DMS79 treated with DMSO at 0.1 percent for 48 hours (cell line): ENCODE measurements at places on chromosomes 11 and 22.

DNA sequence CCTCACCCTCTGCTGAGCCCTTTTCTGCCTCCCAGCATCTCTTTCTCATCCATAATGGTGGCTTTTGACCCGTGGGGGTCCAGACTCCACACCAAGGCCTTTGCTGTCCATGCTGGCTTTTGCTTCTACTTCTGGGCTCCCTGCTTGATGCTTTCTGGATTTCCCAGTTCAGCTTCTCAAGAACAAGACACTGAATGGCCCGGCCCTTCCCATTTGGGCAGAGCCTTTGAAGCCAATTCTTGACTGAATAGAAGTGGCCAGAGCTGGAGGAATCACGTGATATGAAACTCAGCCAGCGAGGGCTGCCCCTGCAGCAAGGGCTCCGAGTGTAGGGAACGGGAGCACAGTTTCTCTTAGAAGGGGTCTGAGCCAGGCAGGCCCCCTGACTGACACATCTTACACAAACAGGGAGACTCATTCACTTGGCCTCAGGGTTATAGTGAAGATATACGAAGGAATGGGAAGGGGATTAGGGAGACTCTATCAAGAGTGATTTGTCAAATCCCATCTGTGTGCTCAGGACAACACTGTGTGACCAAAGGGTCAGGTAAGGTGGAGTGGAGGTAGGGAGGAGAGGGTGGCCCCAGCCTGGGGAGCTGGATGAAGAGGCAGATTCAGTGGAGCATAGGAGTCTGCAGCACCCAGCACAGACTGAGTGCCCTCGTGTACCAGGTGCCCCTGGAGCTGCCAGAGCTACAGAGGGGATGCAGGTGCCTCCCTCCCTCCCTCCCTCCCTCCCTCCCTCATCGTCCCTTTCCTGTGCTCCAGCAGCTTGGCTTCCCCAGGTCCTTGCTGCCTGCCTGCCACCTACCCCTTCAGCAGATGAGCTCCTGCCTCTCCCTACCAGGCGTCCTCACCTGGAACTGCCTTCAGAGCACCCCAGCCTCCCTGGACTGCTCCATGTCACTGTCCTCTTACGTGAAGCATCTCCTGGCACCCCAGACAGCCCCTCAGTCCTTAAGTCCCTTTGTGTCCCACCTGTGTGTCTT lies 106.0 kb downstream of the TRIM29 start:
- peak; percentile 58 for DNase-seq

DNA sequence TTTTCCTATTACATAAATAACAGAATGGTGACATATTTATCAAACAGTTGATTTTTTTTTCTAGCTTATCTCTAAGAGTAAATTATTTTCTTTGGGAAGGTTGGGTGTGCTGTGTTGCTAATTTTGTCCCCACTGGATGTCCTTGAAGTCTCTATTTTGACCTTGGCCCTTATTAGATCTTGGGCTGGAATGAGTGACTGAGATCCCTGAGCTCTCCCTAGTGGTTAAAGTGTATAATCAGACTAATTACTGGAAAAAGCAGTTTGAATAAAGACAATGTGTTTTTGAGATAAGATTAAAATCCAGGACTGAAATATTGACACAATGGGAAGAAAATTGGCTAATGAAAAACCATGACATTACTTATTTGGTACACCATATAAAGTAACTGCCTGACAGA lies 56.1 kb downstream of the AASDHPPT start:
- DNase-seq = no peak

GRCh38 chr22:44181033-44181911 lies 547 bp downstream of the PARVG start:
- no peak for DNase-seq

GRCh38 chr11:116762132-116762531 lies 10.7 kb downstream of the BUD13 start:
- no peak for DNase-seq

GRCh38 chr11:8375460-8375859 lies 111.8 kb upstream of the LMO1 start:
- DNase-seq = no peak

DNA sequence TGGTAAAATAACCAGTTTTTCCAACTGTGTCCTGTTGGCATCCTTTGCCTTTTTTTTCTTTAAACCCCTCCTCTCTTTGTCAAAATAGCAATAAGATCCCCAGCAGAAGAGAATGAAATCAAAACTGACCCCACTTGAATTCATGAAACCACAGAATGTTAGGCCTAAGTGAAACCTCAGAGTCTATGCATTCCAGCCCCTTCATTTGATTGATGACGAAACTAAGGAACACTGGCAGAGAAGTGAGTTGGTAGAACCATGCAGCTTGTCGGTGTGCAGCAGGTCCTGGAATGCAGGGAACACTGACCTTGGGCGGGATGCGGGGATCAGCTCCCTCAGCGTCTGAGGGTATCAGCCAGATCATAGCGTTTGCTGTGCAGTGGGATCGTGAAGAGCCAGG lies 57.5 kb downstream of the GRK3 start:
- no peak for DNase-seq

DNA sequence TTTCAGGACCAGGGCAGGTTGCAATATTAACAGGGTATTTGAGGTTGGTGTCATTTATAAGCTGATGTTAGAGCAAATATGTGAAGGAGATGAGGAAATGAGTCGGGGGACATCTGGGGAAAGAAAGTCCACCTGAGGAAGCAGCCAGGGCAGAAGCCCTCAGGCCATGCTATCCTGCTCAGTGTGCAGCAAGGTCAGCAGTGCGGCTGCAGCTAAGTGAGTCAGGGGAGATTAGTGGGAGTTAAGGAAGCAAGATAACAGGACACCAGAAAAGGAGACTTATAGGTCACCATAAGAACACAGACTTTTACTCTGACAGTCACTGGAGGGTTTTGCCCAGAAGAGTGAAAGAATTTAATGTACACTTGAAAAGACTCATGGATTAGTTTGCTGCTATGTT lies 468.9 kb downstream of the NTM start:
- no peak for DNase-seq

- peak; percentile 0 for DNase-seq
These were observed 109.3 kb downstream of the GGTLC2 start for GRCh38 chr22:22753526-22754267.

DNA sequence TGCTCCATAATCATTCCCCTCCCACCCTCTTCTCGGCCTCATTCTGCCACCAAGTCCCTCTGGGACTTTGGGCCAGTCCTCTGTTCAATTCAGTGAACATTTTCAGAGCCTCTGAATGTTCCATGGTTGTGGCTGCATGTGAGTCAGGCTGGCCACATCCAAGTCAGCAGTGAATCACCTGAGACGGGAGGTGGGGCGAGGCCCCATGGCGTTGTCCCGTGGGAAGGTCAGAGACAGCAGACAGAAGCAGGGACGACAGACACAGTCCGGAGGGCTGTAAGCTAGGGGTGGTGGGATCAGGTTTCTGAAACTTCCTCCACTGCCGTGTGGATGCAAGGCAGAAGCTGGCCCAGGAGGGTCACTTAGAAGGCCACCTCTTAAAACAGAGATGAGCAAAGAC lies 324.8 kb downstream of the MN1 start:
- DNase-seq = no peak

GRCh38 chr11:32829680-32830412 lies at the start of gene PRRG4:
TSS of gene PRRG4 (plus strand) at chr11:32829927. CDS start at chr11:32830530, 603 bp downstream.
- peak; percentile 80 for DNase-seq

DNA sequence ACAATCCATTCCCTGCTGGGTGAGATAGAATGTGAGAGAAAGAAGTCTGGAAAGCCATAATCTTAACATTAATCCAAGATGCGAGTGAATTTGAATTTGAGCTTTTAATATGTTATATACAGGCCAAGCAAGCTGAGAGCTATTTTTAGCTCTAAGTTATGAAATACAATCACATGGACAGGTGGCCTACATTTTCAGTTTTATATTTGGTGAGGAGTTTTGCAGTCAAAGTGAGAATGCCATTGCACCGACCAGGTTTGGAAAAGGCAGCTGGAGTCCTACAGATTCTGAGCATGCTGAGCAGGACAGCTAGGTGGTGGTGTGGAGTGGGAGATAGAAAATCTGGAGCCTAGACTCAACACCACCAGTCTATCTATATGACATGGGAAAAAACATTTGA lies 12.0 kb downstream of the OR5B21 start:
- DNase-seq = no peak

DNA sequence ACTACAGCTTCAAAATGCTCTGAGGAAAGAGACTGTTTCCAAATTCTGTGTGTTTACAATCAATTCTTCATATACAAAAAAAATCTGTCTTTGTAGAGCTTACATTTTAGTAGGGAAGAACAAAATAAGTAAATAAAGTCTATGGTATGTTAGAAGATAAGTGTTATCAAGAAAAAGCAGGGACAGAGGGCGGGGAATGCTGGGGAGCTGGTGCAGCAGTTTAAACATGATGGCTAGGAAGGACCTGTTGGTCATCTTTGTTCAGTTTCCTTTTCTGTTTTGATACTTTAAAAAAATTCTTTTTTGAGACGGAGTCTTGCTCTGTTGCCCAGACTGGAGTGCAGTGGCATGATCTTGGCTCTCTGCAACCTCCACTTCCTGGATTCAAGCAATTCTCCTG lies 16.1 kb downstream of the TMEM25 start:
- no peak for DNase-seq

DNA sequence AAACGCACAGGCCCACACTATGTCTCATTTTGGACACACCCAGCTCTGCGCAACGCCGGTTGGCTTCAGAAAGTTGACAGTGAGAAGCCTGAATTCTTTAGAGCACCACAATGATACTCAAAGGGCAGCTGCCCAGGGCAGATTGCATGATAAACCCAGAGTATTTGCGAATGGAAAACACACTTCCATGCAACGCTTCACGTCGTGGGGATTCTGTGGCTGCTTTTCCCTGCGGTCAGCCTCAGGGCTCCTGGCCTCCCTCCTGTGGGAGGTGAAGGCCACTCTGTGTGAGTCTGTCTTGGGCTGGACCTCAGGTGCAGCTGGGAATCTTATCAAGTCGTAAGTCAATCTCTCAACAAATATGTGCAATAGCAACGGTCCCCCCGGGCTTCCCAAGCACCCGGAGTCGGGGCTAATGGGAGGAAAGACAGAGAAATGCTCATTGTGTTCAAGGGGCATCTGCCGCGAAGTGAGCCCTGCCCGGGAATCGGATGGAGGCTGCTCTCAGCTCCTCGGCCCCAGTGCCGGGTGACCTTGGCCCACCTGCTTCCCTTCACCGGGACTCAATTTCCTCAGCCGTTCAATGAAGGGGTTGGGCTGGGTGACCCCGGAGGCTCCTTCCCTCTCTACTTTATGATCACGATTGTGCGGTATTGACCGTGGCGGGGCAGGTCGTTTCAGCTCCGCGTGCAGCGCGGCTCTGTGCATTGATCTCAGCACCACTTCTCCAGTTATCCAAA lies 623.6 kb downstream of the BRD1 start:
- DNase-seq = no peak

GRCh38 chr22:22916215-22916951 lies 28.8 kb downstream of the IGLL5 start:
- no peak for DNase-seq

DNA sequence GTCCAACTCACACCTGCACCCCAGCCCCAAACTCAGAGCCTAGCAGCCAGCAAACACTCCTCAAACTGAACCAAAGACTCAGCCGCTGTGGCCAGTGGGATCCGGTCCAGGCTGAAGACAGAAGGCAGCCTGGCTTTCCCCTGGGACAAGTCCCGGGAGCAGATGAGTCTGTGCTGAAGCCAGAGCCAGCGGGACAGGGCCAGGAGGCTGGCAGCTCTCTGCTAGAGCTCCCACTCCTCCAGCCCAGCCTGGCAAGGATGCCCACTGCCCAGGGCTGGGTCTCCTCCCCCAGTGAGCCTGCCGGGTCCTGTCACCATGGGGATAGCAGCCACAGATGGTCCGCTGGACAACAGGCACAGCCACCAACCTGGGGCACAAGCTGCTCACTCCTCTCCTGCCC lies 42.9 kb upstream of the PRR5 start:
- no peak for DNase-seq

DNA sequence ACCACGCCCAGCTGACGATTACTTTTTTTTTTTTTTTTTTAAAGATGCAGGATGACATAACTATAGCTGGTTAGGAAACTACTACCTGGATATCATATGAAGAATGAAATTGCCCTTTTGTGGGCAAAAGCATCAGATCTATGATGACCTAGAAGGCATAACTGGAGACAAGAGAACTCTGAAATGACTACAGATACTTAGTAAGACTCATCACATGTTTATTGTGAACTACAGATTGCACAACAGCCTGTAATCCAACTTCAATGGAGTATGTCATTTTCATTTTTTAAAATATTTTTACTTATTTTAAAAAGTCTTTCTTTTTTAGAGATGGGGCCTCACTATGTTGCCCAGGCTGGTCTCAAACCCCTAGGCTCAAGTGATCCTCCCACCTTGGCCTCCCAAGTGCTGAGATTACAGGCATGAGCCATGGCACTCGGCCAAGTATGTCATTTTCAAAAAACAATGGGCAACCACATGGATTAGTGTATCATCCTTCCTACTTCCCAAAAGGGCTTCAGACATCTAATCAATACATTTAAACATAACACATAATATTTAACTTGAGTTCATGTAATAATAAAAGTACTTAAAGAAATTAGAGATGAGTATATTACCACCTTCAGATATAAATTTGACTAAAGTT lies 3.3 kb downstream of the MTMR2 start:
- no peak for DNase-seq

- no peak for DNase-seq
These were observed 2.8 kb downstream of the EMID1 start for GRCh38 chr22:29208502-29208862.

GRCh38 chr22:24437741-24438328 lies 10.4 kb downstream of the ADORA2A start:
- DNase-seq = no peak

GRCh38 chr11:73465023-73465675 lies 89.0 kb downstream of the RELT start:
- no peak for DNase-seq

DNA sequence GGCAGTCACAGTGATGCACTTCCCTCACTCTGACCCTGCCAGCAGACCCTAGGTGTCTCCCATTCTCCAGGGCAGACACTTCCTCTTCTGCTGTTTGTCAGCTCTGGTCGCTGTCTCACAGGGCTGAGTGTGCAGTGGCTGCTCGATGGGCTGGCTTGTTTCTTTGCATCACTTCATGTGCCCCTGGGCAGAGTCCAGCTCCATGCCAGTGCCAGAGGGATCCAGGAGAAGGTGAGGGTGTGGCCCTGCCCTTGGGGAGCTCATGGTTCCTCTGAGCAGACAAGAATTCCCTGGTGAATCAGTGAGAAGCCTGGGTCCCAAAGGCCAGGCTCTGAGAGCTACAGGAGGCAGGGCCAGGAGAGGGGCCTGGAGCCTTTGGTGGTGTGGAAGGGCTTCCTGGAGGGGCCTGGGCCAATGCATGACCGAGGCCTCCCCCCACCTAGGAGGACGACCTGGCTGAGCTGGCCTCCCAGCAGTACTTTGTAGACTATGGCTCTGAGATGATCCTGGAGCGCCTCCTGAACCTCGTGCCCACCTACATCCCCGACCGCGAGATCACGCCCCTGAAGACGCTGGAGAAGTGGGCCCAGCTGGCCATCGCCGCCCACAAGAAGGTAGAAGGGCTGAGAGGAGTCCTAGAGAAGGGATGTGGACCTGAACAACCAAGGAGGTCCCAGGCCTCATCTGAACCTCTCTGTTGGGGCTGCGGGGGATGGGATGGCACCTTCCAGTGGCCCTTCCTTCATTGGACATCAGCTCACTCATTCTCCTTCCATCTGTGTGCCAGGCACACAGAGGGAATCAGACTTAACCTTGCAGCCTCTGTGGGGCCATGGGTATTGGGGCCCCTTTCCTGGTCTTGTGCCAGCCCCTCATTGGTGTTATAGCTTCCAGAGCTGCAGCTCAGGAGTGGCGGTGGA lies 66.1 kb downstream of the MYO7A start:
- DNase-seq = no peak

GRCh38 chr11:127052404-127052803 lies 51.8 kb upstream of the KIRREL3 start:
- no peak for DNase-seq

- DNase-seq = no peak
These were observed 9.5 kb downstream of the ATXN10 start for GRCh38 chr22:45680932-45681700.
